ENCODE measurements at places on chromosomes 11 and 22.

GRCh38 chr22:27975381-27976013 lies 56.4 kb upstream of the PITPNB start:
- no peak for DNase-seq

DNA sequence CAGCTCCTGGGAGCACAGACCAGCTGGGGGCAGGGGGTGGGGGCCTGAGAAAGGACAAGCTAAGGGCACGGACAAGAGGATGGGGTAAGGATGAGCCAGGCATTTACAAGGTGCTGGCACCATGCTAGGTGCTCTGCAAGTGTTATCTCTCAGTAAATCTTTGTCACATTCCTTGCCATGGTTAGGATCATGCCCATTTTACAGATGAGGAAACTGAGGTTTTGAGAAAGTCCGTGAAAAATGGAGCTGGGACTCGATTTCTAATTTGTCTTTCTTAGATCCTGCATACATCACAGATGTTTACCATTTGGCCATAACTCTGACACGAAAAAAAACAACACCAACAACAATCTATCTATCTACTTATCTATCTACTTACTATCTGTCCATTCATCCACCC lies 429.7 kb downstream of the MIAT start:
- no peak for DNase-seq

- no peak for DNase-seq
These were observed 78.7 kb upstream of the MYOD1 start for GRCh38 chr11:17640493-17641164.

- DNase-seq, result no peak
These were observed 138.4 kb downstream of the SLC17A6 start for GRCh38 chr11:22476589-22476988.

GRCh38 chr11:96543177-96543576 lies 153.4 kb downstream of the JRKL start:
- no peak for DNase-seq

DNA sequence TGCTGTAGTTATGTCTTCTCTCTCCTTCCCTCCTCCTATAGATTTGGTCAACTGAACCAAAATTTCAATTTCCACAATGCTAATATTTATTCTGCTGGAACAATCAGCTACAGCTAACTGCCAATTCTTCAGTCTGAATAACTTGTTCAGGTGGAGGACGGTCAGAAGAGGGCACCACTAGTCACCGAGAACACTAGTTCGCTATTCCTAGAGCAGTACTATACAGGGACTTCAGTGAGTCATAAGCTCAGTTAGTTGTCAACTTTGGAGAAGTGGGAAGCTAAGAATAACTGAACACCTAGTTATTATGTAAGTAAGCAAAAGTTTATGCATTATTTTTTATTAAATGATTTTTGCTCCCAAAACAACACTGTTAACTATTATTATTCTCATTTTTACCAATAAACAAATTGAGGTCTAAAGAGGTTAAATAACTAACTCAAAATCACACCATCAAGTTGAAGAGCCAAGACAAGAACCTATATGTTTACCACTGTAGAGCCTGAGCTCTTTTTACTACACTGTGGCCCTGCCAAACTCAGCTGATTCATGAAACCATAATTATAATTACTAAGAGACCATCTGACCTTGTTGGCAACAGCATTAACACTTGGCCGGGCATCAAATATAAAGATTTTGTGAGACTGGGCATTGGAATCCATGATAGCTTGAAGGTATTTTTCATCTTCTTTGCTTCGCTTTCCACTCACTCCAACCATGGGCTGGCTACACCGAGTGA lies 59.0 kb downstream of the CEP57 start:
- no peak for DNase-seq

GRCh38 chr22:28435982-28436381 lies 243.7 kb downstream of the TTC28 start:
- DNase-seq, result no peak

GRCh38 chr11:1356478-1356960 lies 33.2 kb upstream of the BRSK2 start:
- DNase-seq, result no peak

DNA sequence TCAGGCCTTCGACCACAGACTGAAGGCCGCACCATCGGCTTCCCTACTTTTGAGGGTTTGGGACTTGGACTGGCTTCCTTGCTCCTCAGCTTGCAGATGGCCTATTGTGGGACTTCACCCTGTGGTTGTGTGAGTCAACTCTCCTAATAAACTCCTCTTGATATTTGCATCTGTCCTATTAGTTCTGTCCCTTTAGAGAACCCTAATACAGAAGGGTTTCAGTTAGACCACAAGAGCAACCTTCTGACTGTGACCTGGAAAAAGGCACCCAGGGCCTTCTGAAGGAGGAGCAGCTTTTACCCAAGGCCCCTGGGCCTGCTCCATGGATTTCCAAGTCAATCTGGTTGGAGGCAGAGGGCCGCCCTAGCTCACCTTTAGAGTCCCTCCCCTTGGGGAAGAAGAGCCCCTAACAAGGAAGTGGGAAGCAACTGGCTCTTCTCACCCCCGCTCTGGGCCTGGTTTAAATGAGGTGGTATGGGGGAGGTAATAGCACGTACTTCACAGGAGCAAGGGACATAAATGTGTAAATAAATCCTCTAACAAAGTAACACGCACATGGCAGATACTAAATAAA lies 11.2 kb upstream of the CHST1 start:
- no peak for DNase-seq

- DNase-seq, result no peak
These were observed 5.8 kb downstream of the MAPK8IP2 start for GRCh38 chr22:50606165-50606945.

DNA sequence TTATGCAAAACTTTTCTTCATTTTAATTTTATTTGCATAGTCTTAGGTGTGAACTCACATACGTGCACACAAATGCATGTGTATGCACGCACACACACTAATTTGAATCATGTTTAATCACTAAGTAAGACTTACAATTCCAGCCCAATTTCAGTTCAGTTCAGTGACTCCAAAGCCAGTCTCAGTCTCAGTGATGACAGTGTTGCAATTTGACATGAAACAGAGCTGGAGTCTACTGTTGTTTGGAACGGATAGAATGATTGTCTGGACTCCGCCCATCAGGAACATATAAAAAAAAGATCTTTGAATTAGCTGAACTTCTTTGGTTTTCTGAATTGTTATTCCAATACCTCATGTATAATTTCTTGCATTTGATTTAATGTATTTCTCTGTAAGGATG lies 14.9 kb upstream of the OR51S1 start:
- no peak for DNase-seq

- no peak for DNase-seq
These were observed 736.0 kb upstream of the CCDC90B start for GRCh38 chr11:84022201-84022600.

DNA sequence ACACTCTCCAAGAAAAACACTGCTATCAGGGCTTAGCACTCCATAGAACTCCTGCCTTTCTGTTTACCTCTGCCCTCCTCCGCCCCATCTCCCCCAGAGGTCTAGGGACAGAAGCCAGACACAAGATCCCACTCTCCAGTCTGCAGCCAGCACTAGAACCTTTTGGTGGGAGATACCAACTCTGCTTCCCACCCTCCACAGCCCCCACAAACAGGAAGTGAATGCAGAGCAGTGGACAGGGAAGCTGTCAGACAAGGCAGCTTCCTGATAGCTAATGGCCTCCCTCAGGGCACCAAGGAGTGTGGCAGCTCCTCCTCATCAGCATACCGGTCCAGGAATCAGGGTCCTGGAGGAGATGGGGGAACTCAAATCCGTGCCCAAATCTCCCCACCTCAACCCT lies 5.1 kb downstream of the SCN4B start:
- no peak for DNase-seq

- DNase-seq, result no peak
These were observed 141.7 kb upstream of the CHORDC1 start for GRCh38 chr11:90364527-90364926.

DNA sequence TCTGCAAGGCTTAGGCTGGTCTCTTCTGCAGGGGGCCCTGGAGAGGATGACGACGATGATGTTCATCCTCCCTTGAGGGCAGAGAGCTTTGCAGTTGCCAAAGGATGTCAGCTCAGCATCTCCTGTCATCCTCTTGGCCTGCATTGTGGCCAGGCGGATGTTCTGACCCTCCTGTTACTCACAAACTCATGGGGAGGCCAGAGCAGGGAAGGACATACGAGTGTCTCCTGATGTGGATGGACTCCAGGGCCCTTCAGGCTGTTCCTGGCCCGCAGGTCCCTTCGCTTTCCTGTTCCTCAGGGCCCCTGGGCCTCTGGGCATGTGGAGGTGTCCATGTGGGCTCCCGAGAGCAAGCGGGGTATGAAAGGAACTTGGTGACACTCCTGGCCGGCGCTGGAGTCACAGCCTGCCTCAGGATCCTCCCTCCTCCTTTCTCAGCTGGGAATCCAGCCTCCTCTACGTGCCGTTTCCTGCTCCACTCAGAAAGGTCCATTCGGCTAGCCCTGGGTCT lies 8.5 kb downstream of the ADORA2A start:
- DNase-seq, result no peak

- DNase-seq, result no peak
These were observed 16.0 kb downstream of the PIM3 start for GRCh38 chr22:49976439-49977175.

GRCh38 chr11:96697466-96697865 lies 307.7 kb downstream of the JRKL start:
- no peak for DNase-seq

- DNase-seq, result no peak
These were observed 404.0 kb downstream of the GUCY1A2 start for GRCh38 chr11:106614262-106614661.

DNA sequence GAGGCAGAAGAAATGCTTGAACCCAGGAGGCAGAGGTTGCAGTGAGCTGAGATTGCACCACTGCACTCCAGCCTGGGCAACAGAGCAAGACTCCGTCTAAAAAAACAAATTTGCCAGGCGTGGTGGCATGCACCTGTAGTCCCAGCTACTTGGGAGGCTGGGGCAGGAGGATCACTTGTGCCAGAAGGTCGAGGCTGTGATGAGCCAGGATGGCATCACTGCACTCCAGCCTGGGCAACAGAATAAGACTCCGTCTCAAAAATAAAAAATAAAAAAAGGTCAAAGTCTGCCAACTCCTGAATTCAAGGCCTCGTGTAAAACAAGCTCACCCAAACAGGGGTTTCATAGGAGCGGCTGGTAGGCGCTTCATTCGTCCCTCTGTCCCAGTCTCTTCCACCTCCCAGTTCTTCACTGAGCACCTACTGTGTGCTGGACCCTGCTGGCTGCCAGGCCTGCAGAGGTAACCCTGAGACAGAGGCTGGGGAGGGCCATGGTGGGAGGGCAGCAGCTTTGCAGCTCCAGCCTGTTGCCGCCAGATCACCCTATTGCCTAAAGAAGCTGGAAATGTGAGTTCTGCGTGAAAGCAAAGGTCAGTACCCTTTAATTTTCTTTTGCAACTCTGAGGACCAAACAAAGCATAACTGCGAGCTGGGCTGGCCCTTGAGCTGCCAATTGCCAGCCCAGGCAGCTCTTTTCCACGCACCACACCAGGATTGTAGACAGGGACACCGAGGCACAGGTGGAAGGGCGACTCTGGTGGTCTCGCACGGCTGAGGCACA lies 15.3 kb downstream of the RPL3 start:
- no peak for DNase-seq

DNA sequence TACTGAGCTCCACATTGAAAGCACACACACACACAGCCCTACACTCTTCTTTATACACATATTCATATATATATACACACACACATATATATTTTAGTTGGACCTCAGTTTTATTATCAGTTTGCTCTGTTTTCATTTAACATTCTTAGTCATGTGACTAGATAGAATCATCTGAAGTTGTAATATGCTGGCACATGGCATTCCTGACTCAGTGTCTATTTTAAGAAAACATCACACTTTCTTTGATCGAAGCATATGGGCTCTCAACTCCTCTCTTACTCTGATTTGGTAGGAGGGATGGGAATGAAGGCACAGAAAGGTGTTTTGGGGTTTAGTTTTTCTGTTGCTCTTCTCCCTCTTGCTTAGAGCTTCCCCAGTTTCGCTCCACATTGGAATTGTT lies 24.8 kb downstream of the AMOTL1 start:
- DNase-seq, result no peak

- no peak for DNase-seq
These were observed 110.8 kb downstream of the GRIK4 start for GRCh38 chr11:120622189-120622875.

GRCh38 chr11:44859528-44859925 lies 91.2 kb downstream of the TP53I11 start:
- no peak for DNase-seq

DNA sequence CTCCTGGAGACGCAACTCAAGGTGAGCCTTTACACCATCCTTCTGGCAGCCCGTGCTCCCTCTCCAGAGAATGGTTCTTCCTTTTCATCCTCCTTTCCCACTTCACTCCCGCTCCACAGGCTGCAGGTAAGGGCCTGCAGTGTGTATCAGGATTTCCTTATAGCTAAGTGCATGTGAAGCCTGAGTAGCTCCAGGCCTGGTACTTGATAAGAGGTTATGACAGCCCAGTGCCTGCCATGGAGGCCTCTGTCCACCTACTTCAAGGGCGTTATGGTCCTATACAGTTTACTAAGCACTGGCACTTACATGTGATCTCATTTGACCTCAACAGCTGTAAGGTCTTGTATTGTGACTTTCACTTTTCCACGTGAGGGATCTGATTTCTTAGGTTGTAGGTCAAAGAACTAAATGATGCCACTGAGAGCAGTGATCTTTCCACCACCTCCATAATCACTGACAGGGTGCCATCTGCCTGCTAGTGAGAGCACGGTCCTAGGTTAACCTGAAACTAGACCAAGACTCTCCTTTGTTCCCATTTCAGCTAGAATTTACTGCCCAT lies 18.1 kb downstream of the SSH3 start:
- DNase-seq, result no peak

DNA sequence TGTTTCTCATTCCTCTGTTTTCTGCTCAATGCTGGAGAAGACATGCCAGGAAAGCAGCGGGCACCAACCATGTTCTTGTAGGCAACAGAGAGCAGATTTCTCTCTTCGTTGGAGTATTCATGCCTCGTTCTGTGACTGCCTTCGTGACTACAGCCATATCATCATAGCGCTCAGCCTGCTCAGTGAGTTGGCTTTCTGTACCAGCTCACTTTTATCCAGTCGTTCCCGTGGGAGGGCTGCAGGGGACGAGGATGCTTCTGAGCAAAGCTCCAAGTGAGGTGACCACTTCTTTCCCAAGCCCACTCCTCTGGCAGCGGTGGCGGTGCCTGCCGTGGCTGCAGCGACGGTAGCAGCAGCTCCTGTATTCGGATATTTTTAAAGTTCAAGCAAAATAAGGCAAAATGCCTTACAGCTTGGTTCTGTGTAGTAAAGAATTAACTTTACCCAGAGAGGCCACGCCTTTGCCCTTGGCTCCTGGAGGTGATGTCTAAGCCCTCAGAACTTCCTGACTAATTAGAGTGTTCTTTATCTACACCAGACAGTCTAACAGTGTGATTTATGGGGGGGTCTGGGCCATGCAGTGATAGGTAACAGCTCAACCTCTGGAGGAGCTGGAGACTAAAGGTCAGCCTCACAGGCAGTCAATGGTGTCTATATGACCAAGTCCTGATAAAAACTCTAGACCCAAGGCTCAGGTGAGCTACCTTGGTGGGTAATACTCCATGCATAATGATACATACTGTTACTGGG lies 35.3 kb downstream of the LDHAL6A start:
- DNase-seq, result no peak

- DNase-seq, result no peak
These were observed 902.2 kb downstream of the BRD1 start for GRCh38 chr22:48925450-48925849.

GRCh38 chr11:65476632-65477148 lies 22.2 kb upstream of the MALAT1 start:
- no peak for DNase-seq

Data from NCI-H748 treated with DMSO at 0.1 percent for 48 hours (cell line).